ENCODE measurements at places on chromosomes 6 and 20.

GRCh38 chr20:38059832-38060231 is 26.3 kb downstream of the RPRD1B start:
- DNase-seq, result no peak

DNA sequence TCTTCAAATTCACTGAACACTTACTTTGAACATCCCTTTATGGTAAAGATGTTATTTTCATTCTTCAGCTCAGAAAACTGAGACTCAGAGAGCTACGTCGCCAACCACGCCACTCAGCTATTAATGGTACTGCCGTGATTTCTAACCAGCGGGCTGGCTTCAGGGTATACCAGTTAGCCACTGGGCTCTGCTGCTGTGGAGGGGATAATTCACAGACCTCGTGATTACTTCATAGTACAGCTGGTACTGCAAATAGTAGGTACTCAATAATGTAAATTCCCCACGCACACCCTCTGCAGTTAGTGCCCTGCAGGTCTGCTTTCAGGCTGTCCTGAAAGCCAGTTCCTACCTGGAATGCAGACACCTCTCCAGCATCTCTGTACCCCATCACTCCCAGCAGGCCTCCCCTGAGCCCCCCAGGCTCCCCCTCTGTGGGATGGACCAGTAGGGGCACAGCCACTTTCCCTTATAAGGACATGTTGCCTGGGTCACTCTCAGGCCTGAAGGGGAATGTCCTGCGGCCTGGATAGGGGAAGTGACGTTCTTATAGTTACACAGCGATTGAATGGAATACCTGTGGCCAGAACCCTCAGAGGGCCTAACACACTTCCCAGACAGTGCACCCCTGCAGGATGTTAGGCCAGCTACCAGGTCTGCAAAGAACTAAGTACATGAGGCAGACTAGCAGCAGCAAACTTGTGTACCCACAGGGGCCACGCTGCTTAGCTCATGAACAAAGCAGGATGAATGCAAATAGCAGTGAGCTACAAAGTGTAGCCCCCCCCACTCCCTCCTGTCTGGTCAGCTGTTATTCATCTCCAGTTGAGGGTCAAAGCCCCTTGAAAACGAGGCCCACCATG is 1.3 kb upstream of the OCSTAMP start:
- no peak for DNase-seq

GRCh38 chr6:4906293-4907276 is 97.3 kb downstream of the RPP40 start:
- no peak for DNase-seq

DNA sequence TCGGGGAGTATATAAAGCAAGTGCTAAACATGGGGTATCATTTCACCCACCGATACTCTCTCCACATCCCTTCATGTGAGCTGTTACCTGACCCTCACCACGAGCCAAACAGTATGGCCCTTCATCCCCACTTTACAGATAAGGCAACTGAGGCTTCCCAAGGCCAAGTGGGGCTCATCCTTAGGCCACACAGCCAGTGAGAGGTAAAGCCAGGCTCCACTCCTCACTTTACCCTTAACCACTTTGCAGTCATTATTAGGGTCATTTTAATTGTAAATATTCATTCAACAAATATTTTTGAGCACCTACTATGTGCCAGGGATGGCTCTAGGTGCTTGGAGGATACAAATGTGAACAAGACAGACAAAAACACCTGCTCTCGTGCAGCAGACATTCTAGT is 7.0 kb downstream of the SIRPA start:
- DNase-seq, result no peak

DNA sequence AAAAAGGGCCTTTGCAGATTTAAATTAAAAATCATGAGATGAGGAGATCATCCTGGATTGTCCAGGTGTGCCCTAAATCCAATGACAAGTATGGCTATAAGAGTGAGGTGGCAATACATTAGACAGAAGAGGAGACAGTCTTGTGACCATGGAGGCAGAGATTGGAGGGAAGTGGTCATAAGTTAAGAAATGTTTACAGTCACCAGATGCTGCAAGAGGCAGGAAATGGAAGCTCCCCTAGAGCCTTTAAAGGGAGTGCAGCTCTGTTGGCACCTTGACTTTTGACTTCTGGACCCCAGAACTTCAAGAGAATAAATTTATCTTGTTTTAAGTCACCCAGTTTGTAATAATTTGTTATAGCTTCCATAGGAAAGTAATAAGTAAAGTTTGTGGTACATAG is 61.1 kb downstream of the HMGN3 start:
- DNase-seq, result no peak

DNA sequence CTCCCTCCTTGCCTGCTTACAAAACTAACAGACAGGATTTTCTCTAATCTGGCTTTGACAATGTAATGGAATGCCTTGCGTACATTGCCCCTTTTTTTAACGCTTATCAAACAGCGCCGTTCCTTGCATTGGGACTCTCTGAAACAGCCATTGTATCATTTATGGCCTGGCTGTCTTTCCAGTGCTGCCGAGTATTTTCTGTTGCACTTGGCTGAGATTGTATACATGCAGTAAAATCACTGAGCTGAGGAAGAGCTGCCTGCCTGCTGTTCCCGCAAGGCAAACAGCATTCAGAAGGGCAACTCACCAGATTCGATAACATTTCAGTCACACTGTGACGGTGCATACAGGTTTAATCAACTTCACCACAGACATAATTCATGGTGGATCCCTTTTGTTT is 106.0 kb downstream of the SH3BGRL2 start:
- no peak for DNase-seq

DNA sequence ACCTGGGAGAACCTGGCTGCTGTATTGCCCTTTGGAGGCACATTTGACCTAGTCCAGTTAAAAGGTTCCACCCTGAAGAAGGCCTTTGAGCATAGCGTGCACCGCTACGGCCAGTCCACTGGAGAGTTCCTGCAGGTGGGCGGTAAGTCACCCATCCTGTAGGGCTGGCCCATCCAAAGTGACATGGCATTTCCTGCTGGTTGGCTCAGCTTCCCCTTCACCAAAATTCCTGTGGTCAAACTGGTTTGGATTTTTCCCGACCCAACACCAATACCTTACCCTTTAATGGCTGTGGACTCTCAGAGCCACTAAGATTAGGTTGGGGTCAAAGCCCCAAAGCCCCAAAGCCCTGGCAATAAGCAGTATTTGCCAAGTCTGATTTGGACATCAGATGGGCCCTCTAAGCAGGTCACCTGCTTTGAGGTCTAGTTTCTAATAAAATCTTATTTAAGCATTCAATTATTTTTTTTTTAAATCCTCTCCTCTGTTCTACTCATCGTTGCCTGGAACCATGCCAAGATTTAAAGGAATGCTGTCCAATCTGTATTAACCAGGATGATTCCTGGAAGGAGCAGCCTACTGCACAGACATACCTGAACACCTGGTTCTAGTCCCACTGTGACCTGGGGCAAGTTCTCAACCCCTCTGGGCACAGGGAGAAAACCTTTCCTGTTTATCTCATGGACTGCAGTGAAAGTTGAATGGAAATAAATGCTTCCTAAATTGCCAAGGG is 40.8 kb downstream of the NT5E start:
- DNase-seq, result no peak

DNA sequence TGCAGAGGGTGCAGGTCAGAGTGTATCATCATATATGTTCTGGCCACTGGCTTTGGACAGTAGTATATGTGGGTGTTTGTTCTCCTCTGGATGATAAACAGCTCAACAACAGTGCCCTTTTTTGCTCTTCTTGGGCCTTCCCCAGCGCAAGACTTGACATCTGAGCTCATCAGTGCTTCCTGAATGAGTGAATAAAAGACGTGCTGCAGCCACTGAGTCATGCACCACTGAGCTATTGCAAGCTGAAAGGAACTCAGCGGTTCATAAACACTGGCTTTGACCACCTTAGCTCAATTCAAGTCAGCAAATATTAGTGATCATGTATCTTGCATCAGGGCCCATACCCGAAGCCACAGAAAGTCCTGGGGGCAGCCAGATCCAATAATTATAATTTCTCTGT is 105.3 kb upstream of the KCNG1 start:
- DNase-seq, result peak; percentile 66

- no peak for DNase-seq
Measured at GRCh38 chr20:26243731-26244130, 547.1 kb upstream of the ZNF337 start.

DNA sequence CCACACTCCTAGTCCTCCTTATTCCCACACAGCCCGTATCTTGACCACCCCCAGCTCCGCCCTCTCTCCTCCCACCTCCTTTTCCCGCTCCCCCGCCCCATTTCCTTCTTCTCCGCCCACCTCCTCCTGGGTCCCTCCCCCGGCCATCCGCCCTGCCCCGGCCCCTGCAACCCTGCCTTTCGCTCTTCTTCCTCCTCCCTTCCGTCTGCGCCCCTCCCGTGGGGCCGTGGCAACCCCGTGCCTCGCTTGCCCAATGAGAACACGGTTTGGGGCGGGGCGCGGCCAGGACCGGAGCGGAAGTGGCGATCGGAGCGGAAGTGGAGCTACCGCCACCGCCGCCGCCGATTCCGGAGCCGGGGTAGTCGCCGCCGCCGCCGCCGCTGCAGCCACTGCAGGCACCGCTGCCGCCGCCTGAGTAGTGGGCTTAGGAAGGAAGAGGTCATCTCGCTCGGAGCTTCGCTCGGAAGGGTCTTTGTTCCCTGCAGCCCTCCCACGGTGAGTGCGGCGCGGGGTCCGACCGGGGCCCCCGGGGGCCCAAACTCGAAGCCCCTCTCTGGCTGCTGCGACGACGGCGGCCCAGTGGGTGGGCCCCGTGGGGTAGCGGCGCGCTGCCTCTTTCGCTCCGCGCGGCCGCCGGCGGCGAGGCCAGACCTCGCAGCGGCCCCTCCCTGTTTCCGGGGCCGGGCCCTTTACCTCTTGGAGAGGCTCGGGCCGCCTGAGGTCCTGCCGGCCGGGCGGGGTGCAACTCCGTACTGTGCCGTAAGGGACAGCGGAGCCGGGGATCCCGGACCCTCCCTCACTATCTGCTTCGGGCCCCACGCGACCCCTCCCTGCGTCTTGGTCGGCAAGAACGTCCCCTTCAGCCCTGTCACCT is at the start of gene YWHAB:
Gene YWHAB (plus strand): TSS at position 314 of the 874 bp plus-strand sequence. CDS start 15,829 bp downstream, outside the sequence.
- DNase-seq, result peak; percentile 81

- no peak for DNase-seq
Measured at GRCh38 chr6:117933471-117933870, 26.4 kb downstream of the SLC35F1 start.

- DNase-seq, result no peak
Measured at GRCh38 chr6:163427498-163428254, 13.2 kb downstream of the QKI start.

- no peak for DNase-seq
Measured at GRCh38 chr6:52241819-52242218, 2.5 kb downstream of the IL17F start.
